Hypothalamus (tissue), 51 donors: ENCODE measurements at places on chromosomes 11 and 22.

DNA sequence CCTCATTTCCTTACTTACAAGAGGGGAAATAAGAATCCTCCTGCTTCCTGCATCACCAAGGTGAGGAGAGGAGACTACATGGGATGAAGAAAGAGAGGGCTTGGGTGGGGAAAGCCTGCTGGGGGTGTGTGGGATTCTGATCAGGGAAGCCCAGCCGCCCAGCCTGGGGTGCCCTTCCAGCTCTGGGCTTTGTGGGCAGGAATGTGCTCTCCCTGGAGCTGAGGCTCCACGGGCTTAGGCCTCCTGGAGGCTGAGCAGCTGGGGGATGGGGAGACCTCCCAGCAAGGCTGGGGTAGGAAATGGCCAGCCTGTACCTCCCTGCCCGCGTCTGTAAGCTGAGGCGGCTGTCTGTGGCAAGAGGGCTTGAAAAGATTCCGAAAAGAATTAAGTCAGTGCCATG is 206.1 kb downstream of the GRIK4 start:
- DNase-seq: no peak

DNA sequence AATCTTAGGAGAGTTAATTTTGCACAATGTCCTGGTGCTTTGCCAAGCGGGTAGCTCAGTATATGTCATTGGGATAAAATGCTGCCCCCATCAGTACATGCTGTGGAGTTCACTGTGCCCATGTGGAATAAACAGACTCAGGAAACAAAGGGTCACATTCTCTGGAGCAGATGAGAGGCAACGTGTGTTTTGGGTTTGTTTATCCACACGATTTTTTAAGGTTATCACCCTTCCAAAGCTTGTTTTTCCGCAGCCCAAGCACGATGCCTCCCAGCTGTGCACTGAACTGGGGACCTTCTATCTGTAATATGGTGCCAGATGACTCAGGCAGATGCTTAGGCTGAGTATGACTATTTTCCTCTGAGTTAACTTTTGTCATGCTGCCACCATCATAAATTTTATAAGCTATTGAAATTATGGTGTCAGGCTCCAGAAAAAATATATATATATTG is 6.5 kb downstream of the OR4D6 start:
- DNase-seq: no peak

DNA sequence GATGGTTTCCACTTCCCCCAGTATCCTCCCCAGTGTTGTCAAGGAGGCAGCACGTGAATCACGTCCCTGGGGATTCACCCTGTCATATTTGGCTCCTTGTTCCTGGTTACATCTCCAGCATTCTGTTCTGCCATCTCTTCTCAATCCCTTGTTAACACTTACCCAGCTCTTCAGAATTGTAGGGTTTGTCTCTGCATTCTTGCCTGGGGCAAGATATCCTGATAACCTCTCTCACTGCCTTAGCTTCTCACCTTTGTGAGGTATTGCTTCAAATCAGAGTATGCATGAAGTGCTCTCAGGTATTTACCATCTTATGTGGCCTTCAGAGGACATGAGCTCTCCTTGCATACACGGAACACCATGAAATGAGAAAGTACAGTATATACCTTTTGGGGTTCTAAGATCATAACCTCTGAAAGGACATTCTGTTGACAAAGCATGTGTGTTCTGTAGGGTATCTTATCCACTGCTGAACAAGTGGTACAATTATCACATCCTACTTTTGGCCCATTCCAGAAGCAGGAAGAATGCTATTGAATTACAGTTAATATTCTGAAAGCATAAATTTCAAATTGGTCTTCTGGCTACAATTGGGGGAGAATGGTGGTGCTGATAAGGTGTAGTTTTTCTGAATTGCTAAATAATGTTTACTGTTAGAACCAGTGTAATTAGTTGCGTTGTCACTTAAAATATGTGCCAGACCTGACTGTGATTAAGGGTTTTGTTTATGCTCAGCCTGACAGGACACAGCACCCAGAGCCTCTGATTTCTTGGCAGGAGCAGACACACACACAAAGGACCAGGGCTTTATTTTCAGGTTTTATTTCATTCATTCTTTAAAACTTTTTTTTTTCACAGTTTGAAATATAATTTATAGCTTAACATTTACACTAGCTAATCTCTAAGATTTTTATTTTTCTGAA is 32.7 kb downstream of the VSTM5 start:
- no peak for DNase-seq

DNA sequence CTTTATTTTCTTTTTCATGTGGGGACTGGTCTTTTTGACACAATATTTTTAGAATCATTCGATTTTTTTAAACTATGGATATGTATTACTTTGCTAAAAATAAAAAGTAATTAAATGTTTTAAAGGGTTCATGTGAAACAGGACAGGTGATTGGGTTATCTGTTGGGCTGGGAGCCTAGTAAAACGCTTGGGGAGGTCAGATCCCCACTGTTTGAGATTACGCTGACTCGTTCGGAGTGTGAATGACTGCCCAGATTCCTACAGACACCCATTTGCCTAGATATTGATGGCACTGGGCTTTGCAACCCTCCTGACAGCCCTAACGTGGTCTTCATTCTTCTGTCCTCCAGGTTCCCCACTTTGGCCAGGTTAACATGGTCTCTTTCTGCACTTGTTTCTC is 62.9 kb upstream of the UBASH3B start:
- DNase-seq: no peak

DNA sequence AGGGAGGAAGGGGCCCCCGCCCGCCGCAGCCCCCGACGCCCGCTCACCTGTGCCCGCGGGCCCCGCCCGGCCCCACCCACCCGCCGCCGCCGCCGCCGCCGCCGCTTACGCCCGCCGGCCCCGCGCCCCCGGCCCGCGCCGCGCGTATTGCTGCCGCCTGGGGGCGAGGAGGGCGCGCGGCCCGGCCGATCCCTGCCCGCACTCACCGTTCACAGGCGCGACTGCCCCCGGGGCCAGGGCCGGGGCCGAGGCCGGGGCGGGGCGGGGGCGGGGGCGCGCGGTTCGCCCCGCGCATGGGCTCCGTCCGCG is 212 bp downstream of the HRAS start:
- no peak for DNase-seq

DNA sequence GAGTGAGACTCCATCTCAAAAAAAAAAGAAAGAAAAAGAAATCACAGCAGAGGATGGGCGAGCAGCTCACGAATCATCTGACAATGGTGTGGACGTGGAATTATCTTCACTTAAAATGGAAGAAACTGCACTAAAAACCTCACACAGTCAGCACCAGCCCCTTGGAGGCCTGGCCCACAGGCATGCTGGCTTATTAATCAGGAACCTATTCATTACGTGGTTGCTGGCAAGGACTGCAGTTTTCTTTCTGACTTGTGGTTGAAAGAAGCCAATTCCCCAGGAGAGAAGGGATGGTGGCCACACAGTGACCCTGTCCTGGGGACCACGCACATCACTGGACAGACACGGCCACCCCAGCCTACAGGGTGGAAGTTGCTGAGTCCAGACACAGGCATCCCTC is 401.1 kb downstream of the CTTN start:
- DNase-seq: no peak

- no peak for DNase-seq
Measured at GRCh38 chr11:128701086-128701485, 7.2 kb downstream of the FLI1 start.
